ENCODE measurements at places on chromosomes 16 and 17.

DNA sequence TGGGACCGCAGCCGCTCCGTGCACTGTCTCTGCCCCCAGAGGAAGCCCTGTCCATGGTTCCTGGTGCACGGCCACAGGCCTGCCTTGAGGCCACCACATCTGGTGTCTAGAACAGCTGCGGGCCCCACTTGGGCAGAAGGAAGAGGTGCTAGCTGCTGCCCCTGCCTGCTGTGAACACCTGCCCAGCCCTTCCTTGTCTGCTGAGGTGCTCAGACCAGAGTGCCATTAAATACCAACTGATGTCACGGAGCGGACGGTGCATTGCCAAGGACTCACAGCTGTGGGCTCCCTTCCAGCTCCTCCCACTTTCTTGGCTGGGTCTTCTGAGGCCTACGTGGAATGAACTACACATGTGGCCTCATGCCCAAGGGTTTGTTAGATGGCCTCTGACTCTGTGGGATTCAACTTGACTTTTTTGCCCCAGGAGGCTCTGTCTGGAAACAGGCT is 146.1 kb downstream of the RAB11FIP4 start:
- no peak for DNase-seq

DNA sequence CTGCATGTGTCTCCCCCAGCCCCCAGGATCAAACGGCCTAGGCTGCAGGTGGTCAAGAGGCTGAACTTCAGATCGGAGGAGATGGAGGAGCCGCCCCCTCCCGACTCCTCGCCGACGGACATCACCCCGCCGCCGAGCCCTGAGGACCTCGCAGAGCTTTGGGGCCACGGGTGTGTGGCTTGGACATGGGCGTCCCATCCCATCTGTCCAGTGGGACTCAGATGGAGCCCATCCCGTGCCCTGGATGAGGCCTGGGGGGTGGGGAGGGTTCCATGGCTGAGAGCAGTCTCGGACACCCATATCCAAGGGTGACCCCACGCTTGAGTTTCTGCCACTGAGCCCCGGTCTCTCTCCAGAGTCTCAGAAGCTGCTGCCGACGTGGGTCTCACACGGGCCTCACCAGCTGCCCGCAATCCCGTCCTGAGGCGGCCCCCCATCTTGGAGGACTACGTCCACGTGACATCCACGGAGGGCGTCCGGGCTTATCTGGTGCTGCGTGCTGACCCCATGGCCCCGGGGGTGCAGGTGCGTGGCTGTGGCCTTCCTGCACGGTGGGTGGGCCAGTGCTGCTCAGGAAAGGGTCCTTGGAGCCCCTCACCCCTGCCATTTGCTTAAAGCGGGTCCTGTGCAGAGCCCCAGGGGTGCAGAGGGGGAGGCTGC is 901 bp downstream of the CHTF18 start:
- no peak for DNase-seq

- peak; percentile 62 for DNase-seq
Observed at GRCh38 chr17:63961355-63962212, 11.1 kb downstream of the SCN4A start.

GRCh38 chr17:263271-263670 is 81.8 kb upstream of the DOC2B start:
- no peak for DNase-seq

DNA sequence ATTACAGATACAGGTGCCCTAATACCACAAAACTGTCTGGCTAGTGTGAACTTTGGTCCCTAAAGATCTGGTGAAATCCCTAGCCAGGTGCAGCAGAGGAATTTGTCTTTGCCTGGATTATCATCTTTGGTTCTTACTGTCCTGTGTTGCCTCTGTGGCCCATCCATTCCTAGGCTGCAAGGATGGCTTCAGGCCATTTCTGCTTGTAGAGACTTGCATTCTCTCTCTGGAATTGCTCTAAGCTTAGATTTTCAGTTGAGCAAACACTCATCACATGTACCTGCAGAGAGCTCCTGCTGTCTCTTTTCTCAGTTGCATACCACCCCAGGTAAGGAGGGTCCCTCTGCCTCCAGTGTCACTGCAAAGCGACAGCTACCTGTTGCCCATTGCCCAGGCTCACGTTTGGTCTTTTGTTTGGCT is 114.9 kb downstream of the PRKCA start:
- DNase-seq: peak; percentile 8

All from NCI-H526 (cell line).